Nasal cavity respiratory epithelium epithelial cell of viscerocranial mucosa (primary cell): ENCODE measurements at places on chromosomes 5 and 9. TPM values are rescaled to one million over a fixed set of nuclear protein-coding genes. Genes with fewer than 3 reads are reported as not detected.

The FXN gene
- 2.1 and 8.1 TPM in 2 replicates for total RNA-seq

The FBXW2 gene
- 29.0 and 57.4 TPM in 2 replicates for total RNA-seq

The COL27A1 gene
- 3.1 and 10.5 TPM in 2 replicates for total RNA-seq

The CYSTM1 gene
- total RNA-seq, result 13.4 and 43.7 TPM in 2 replicates

The IL5 gene
- not detected in 2 replicates for total RNA-seq

The FCHO2 gene
- 17.1 and 21.4 TPM in 2 replicates for total RNA-seq

The PLPP7 gene
- total RNA-seq, result under 0.01 TPM in 1 of 2 replicates, not detected in the other

The WDR38 gene
- total RNA-seq, result not detected in 2 replicates

The TOR2A gene
- 2.7 and 7.3 TPM in 2 replicates for total RNA-seq

The TXNDC8 gene
- not detected in 2 replicates for total RNA-seq

The ZNF300 gene
- 5.5 and 6.3 TPM in 2 replicates for total RNA-seq

The SLC1A3 gene
- 13.0 and 16.9 TPM in 2 replicates for total RNA-seq

The CKMT2 gene
- 0.36 TPM in 1 of 2 replicates, not detected in the other for total RNA-seq

The ARAP3 gene
- 3.4 and 10.3 TPM in 2 replicates for total RNA-seq

The SIT1 gene
- not detected in 2 replicates for total RNA-seq

The TMEM250 gene
- total RNA-seq, result 71.1 and 82.0 TPM in 2 replicates

The CD274 gene
- total RNA-seq, result 20.2 and 56.0 TPM in 2 replicates

The ZFP62 gene
- total RNA-seq, result 14.7 and 38.8 TPM in 2 replicates

The POLK gene
- total RNA-seq, result 22.6 and 45.5 TPM in 2 replicates

The RANBP17 gene
- total RNA-seq, result 5.5 and 14.3 TPM in 2 replicates
